ENCODE measurements at places on chromosomes 3 and 15. TPM values are rescaled to one million over a fixed set of nuclear protein-coding genes. Genes with fewer than 3 reads are reported as not detected.
A peak's percentile ranks its signal among the peaks of the same experiment; 100 is the strongest.

- H3K27me3 ChIP-seq = no peaks in the 10 kb centered on the region
- no peak overlapping the region for H3K27ac ChIP-seq
- no peak overlapping the region for H3K4me3 ChIP-seq
- no peaks in the 10 kb centered on the region for H3K36me3 ChIP-seq
Observed at GRCh38 chr15:40235201-40235885, 3.5 kb upstream of the PAK6 start.

GRCh38 chr3:189148081-189148507 lies 23.7 kb upstream of the TPRG1 start:
- no peak for DNase-seq
- H3K4me1 ChIP-seq = no peaks in the 10 kb centered on the region
- H3K4me3 ChIP-seq = no peak overlapping the region
- H3K36me3 ChIP-seq = no peaks in the 10 kb centered on the region

- H3K27me3 ChIP-seq = no peaks in the 10 kb centered on the region
- H3K4me3 ChIP-seq = no peak overlapping the region
- no peak for DNase-seq
- no peak overlapping the region for H3K27ac ChIP-seq
Observed at GRCh38 chr15:74423431-74424257, 10.1 kb downstream of the SEMA7A start.

- H3K36me3 ChIP-seq = no peaks in the 10 kb centered on the region
- H3K27ac ChIP-seq = no peak overlapping the region
- no peaks in the 10 kb centered on the region for H3K27me3 ChIP-seq
- H3K4me1 ChIP-seq = no peaks in the 10 kb centered on the region
Observed at GRCh38 chr3:125104639-125105038, 48.8 kb upstream of the HEG1 start.

GRCh38 chr15:48267766-48268165 lies 61.7 kb downstream of the SLC12A1 start:
- no peak for DNase-seq
- no peak overlapping the region for H3K27ac ChIP-seq
- H3K4me3 ChIP-seq = no peak overlapping the region
- H3K27me3 ChIP-seq = no peaks in the 10 kb centered on the region
- H3K36me3 ChIP-seq = no peaks in the 10 kb centered on the region

DNA sequence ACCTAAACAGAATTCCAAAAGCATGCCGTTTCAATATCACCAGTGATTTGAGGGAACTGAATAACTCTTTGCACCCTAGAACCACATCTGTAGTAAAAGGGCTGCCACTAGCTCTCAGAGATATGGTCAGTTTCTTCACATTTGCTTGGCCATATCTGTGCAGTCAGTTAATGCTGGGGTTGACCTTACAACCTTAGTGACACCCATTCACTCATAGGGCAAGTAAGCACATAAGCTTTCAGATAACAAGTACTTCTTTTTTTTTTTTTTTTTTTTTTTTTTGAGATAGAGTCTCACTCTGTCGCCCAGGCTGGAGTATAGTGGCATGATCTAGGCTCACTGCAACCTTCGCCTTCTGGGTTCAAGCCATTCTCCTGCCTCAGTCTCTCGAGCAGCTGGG lies 20.4 kb upstream of the FSIP1 start:
- DNase-seq = no peak
- H3K4me1 ChIP-seq = no peaks in the 10 kb centered on the region
- no peaks in the 10 kb centered on the region for H3K36me3 ChIP-seq
- H3K27ac ChIP-seq = no peak overlapping the region
- no peak overlapping the region for H3K4me3 ChIP-seq

- no peaks in the 10 kb centered on the region for H3K36me3 ChIP-seq
- H3K4me3 ChIP-seq = no peak overlapping the region
- no peaks in the 10 kb centered on the region for H3K27me3 ChIP-seq
- H3K4me1 ChIP-seq = no peaks in the 10 kb centered on the region
Observed at GRCh38 chr3:97835761-97836160, 13.9 kb downstream of the CRYBG3 start.

- no peaks in the 10 kb centered on the region for H3K27me3 ChIP-seq
- H3K4me1 ChIP-seq = no peaks in the 10 kb centered on the region
- no peak overlapping the region for H3K27ac ChIP-seq
- H3K4me3 ChIP-seq = no peak overlapping the region
Observed at GRCh38 chr15:59644756-59645155, 12.6 kb downstream of the GTF2A2 start.

- no peaks in the 10 kb centered on the region for H3K27me3 ChIP-seq
- no peaks in the 10 kb centered on the region for H3K36me3 ChIP-seq
- peaks cover 8% of the 10 kb centered on the region for H3K4me1 ChIP-seq
- no peak overlapping the region for H3K4me3 ChIP-seq
Observed at GRCh38 chr3:138916824-138917223, 30.1 kb downstream of the FOXL2 start.

GRCh38 chr15:90300988-90301706 lies 35.7 kb downstream of the NGRN start:
- no peak overlapping the region for H3K27ac ChIP-seq
- H3K27me3 ChIP-seq = no peaks in the 10 kb centered on the region
- H3K4me1 ChIP-seq = no peaks in the 10 kb centered on the region
- peak; percentile 42 for DNase-seq

GRCh38 chr3:122421101-122421500 lies 5.2 kb upstream of the WDR5B start:
- H3K27ac ChIP-seq = no peak overlapping the region
- H3K27me3 ChIP-seq = no peaks in the 10 kb centered on the region
- H3K4me1 ChIP-seq = peaks cover 5% of the 10 kb centered on the region
- no peak for DNase-seq
- H3K4me3 ChIP-seq = no peak overlapping the region
- peaks cover 19% of the 10 kb centered on the region for H3K36me3 ChIP-seq

DNA sequence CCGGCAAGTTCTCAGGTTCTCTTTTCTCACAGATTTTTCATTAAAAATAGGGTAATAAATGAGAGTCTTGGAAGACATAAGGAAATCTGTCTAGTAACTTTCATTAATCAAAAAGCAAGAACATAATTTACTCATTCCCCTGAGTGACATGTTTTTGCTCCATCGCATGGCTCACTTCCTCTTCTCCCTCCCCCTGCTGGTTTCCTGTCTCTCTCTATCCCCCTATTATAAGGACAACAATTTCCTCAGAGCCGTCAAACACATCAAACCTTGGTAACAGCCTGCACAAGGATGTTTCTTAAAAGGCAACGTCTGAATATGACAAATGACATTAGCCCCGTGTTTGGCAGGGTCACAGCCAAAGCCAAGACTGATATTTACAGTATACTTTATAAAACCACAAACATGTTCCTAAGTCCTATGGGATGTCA lies 1149.6 kb downstream of the IGSF11 start:
- H3K4me3 ChIP-seq = no peak overlapping the region
- H3K4me1 ChIP-seq = no peaks in the 10 kb centered on the region
- DNase-seq = no peak
- H3K36me3 ChIP-seq = no peaks in the 10 kb centered on the region
- no peaks in the 10 kb centered on the region for H3K27me3 ChIP-seq
- no peak overlapping the region for H3K27ac ChIP-seq

GRCh38 chr15:60530168-60530567 lies 51.2 kb upstream of the ICE2 start:
- H3K4me1 ChIP-seq = no peaks in the 10 kb centered on the region
- H3K27ac ChIP-seq = no peak overlapping the region
- no peaks in the 10 kb centered on the region for H3K36me3 ChIP-seq
- H3K27me3 ChIP-seq = no peaks in the 10 kb centered on the region
- DNase-seq = no peak

GRCh38 chr3:49378249-49378895 lies 20.2 kb upstream of the GPX1 start:
- no peak overlapping the region for H3K27ac ChIP-seq
- H3K27me3 ChIP-seq = no peaks in the 10 kb centered on the region
- H3K36me3 ChIP-seq = no peaks in the 10 kb centered on the region

GRCh38 chr3:13204177-13204581 lies 130.9 kb upstream of the IQSEC1 start:
- no peak overlapping the region for H3K4me3 ChIP-seq
- H3K27me3 ChIP-seq = no peaks in the 10 kb centered on the region
- H3K4me1 ChIP-seq = no peaks in the 10 kb centered on the region

GRCh38 chr15:31106495-31107300 lies 5.2 kb upstream of the TRPM1 start:
- H3K4me1 ChIP-seq = no peaks in the 10 kb centered on the region
- no peak overlapping the region for H3K4me3 ChIP-seq
- H3K36me3 ChIP-seq = no peaks in the 10 kb centered on the region
- H3K27ac ChIP-seq = no peak overlapping the region
- no peaks in the 10 kb centered on the region for H3K27me3 ChIP-seq

DNA sequence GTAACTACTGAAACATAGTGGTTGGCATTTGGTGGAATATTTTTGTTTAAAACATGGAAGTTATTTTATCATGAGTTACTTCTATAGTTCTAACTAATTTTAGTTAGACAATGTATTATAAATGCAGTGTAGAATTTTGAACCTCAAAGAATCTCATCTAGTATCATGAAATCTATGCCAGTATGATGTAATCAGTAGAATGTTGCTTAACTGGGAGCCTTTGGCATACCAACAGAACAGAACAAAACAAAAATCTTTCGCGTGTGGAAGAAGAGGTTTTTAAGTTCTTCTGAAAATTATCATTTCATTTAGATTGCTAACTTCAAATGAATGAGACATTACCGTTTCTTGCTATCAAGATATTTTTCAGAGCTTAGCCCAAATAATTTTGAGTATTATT lies 98.4 kb upstream of the LRRFIP2 start:
- no peak overlapping the region for H3K4me3 ChIP-seq
- H3K27ac ChIP-seq = no peak overlapping the region
- H3K36me3 ChIP-seq = no peaks in the 10 kb centered on the region

KIF15 gene
- 2.6 TPM for total RNA-seq

PTX3 gene
- total RNA-seq = not detected

FGF12 gene
- not detected for total RNA-seq

ZNF774 gene
- 11.7 TPM for total RNA-seq

PRR23B gene
- total RNA-seq = not detected

MB21D2 gene
- total RNA-seq = 9.9 TPM

CYP8B1 gene
- total RNA-seq = not detected

MAGI1 gene
- total RNA-seq = 72.1 TPM

RAD51 gene
- total RNA-seq = 1.2 TPM

NRROS gene
- total RNA-seq = 3.5 TPM

KLHDC8B gene
- 13.7 TPM for total RNA-seq

DUOXA1 gene
- total RNA-seq = not detected

PAK6 gene
- total RNA-seq = 3.3 TPM

Data from Peyer's patch (tissue), 4 donors.